ENCODE measurements at places on chromosomes 11 and 22.

- DNase-seq = no peak
Observed at GRCh38 chr22:32680277-32680676, 121.2 kb upstream of the TIMP3 start.

GRCh38 chr22:36399472-36399778 is 11.7 kb upstream of the MYH9 start:
- DNase-seq = no peak

DNA sequence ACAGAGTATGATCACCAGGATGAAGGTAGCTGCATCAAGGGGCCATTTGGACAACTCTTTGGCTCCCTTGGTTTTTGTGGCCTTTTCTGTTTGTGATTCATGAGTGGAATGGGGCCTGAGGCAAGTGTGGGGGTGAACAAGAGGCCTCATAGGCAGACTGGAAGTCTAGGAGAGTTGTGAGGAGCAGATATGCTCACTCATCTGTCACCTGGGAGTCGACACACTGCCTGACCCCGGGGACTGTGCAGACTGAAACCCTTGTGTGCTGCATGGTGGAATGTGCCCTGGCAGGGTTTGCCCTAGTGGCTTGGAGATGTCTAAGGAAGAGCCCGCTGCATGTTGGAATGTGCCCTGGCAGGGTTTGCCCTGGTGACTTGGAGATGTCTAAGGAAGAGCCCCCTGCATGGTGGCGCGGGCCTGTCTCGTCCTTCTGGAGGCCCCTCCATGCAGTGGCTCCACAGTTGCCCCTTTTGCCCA is 60.0 kb downstream of the MED15 start:
- DNase-seq = no peak

- no peak for DNase-seq
Observed at GRCh38 chr11:66557733-66558326, 10.6 kb downstream of the CTSF start.

DNA sequence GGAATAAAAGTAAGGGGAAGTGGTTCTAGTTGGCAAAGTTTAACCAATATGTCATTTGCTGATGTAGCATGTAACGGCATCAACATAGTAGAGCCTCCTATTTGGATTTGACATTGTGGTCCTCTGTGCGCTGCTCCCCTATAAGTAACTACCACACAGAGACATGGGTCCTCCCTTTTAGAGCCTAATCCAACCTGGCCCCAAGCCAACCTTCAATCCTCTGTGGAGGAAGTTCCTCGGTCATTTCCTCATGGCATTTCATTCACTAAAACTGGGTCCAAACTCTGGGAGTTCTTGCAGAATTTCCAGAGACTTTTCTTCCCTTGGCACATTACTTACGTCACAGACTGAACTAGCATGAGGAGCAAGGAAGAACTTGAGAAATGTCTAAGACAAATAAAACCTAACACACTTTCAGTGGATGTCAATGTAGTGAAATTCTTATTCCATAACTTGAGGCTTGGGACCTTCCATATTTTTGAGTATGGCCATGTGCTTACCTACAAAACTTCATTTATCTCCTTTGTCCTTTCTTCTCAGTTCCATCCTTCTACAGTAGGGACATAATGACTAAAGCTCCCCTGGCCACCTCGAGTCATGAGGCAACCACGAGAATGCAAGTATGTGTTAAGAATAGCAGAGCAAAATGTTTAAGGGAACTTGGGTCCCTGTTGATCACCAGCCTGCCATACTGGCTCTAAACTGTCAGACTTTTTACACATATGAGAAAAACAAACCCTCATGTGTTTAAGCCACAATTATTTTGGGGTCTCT is 34.7 kb downstream of the MMP20 start:
- no peak for DNase-seq

GRCh38 chr11:132803436-132803835 is 728.9 kb downstream of the OPCML start:
- DNase-seq = no peak

DNA sequence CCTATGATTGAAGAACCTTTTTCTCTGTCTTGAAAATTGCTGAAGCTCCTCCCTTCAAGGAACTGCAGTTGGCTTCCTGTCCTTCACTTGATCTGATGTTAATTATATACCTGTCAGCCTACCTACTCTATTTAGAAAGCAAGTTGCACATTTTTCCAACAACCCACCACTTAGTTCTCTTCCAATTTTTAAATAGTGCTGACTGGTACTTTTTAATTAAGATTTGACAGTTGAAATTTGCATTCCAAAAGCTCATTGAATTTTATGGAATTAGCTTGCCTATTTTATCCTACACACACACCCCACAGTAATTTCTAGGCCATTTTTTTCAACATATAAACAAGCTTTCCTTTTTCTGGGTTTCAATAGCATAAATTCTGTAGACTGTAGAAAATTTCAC is 820.3 kb upstream of the FAT3 start:
- DNase-seq = no peak

DNA sequence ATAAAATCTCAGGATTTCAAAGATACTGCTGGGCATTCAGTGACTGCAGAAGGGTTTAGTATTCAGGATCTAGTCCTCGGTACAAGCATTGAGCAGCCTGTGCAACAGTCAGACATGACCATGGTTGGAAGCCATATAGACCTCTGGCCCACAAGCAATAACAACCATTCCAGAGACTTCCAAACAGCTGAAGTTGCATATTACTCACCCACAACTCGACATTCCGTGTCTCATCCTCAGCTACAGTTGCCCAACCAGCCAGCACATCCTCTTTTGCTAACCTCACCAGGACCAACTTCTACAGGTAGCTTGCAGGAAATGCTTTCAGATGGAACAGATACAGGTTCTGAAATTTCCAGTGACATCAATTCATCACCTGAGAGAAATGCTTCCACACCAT is 156.8 kb downstream of the C11orf91 start:
- DNase-seq = no peak

DNA sequence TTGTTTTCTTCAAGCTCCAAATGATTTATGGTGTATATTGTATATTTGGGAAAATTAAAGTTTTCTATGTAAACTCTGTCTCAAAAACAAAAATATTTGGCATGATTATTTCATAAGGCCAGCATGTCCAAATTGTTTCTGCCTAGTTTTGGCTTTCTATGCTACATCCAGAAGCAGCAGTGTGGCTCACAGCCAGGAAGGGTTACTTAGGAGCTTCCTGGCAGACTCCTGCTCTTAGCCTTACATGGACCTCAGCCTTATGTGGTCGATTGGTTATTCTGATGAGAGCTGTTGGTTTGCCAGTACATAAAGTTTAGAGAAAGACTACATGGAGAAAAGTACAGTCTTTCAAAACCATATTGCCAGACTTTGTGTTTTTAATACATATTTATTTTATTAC is 297.7 kb upstream of the FAT3 start:
- DNase-seq = no peak

GRCh38 chr22:23754220-23754919 is at the start of gene VPREB3:
Gene VPREB3 (minus strand): TSS chr22:23754425. CDS start chr22:23754363, 62 bp downstream.
- DNase-seq = no peak

- DNase-seq = no peak
Observed at GRCh38 chr11:118565051-118565450, 680 bp downstream of the IFT46 start.

GRCh38 chr11:100467821-100468508 is 219.1 kb upstream of the ARHGAP42 start:
- DNase-seq = peak; percentile 8

DNA sequence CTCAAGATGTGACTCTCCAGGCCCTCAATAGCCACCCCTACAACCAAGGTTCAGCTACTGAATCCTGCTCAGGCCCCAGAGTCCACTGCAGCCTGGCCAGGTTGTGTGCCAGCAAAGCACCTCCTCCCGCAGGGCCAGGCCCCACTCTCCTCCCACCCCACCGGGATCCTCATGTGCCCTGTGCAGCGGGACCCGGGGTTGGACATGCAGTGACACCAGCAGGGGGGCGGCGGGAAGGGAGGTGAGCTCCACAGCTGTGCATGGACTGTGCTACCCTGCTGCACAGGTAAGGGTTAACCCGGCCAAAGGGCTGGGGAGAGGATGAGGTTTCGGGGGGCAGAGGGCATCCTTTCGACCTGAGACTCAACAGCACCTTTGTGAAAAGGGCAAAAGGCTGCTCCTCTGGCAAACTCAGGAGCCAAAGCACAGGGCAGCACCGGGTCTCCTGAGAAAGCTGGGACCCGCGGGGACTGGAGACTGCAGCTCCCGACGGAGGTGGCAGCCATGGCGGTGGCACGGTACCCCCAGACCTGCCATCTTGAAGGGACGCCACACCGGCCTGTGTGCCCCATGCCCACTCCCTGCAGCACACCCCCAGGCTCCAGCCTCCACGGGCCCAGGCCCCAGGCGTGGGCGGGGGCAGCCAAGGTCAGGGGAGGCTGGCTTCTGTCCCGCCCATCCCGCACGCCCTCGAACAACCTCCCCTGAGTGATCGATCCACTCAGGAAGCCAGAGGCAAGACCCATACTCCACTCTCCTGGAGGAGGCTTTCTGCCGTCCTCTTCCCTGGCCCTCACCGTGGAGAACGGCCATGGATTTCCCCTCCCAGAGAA is 10.6 kb downstream of the PLXNB2 start:
- no peak for DNase-seq

DNA sequence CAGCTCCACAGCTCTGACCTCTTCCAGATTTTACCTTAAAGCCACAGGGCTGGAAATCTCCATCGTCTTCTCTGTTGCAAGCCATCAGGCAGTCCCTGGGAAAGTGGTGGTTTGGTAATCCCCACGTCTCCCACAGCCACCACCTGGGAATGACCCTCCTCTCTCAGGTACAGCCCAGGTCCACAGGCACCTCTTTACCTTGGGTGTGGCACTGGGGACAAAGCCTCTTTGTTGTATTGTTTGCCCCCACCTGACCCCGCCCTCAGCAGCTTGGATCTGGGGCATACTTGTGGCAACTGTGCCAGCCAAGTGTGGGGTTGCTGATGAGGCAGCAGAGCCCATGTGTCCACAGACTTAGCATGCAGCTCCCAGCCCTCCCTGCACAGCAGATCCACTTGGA is 77.6 kb downstream of the LRRC32 start:
- DNase-seq = peak; percentile 9

Data from GM13976 (cell line).